ENCODE measurements at places on chromosomes 3 and 15.

- no peak for DNase-seq
Measured at GRCh38 chr3:70614111-70614510, 301.7 kb upstream of the MDFIC2 start.

DNA sequence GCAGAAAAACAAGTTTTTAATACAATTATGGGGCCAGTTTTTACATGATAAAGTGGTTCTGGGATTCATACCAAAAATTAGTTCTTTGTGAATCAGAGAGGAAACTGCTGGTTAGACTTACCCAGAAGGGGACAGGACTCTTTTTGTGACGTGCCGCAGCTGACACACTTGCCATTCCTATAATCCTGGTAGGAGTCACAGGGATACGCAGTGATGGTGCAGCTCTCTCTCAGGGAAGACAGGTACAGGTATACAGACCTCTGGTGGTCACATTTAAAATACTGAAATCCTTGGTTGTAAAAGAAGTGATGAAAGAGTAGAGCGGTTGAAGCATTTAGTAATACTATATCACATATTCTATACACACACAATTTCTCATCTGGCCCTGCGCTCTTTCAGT lies 20.2 kb upstream of the TMEM41A start:
- DNase-seq, result no peak

- no peak for DNase-seq
Measured at GRCh38 chr3:172324611-172325203, 123.5 kb downstream of the GHSR start.

- no peak for DNase-seq
Measured at GRCh38 chr3:152574461-152575079, 260.4 kb upstream of the P2RY1 start.

- DNase-seq, result no peak
Measured at GRCh38 chr3:189316296-189317019, 144.7 kb downstream of the TPRG1 start.

GRCh38 chr3:123627673-123628670 lies 43.1 kb upstream of the HACD2 start:
- DNase-seq, result no peak

DNA sequence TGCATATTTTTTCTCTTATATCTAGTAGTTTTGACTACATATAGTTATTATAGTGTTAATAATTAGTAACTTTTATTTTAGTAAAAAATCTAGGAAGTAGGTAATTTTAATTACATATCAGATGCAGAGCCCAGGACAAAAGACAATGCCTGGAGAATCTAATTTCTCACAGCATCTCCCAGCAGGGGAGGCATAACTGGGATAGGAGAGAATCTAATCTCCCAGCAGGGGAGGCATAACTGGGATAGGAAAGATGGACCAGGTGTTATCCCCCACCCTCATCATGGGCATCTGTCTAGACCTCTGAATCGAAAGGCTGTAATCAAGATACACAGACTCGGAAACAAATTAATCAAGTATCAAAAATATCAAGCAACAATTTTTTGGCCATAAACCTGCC lies 58.2 kb downstream of the OSTN start:
- DNase-seq, result no peak

DNA sequence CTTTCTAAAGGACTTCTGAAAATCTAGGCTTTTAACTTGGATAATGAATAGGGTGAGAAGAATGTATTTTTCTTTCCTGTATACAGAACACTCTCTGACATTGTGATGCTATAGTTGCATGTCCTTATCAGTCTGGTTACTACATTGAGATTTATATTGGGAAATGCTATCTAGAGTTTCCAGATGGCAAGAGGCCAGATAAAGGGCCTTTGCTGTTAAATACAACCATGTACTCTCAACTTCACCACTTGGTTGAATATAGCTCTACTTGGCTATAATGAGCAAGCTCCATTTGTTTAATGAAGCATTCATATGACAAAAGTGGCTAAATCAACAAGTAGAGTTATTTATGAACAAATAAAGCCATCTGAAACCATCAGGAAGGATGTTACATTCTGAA lies 91.0 kb downstream of the IGSF11 start:
- no peak for DNase-seq

DNA sequence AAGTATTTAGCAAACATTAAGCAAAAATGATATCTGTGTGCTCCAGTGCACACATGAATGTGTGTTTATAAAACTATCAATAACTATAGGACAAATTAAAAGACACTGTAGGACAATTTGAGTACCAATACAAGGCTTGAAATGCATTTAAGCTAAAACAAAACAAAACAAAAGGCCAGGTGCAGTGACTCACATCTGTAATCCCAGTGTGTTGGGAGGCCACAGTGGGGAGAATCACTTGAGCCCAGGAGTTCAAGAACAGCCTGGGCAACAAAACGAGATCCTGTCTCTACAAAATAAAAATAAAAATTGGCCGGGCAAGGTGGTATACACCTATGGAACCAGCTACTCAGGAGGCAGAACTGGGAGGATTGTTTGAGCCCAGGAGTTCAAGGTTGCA lies 50.7 kb downstream of the CSNK1G1 start:
- no peak for DNase-seq

GRCh38 chr3:195207731-195208130 lies 63.2 kb downstream of the XXYLT1 start:
- DNase-seq, result no peak
